ENCODE measurements at places on chromosomes 7 and 10.

GRCh38 chr7:131011432-131011742 lies 277.4 kb upstream of the KLF14 start:
- DNase-seq, result no peak

DNA sequence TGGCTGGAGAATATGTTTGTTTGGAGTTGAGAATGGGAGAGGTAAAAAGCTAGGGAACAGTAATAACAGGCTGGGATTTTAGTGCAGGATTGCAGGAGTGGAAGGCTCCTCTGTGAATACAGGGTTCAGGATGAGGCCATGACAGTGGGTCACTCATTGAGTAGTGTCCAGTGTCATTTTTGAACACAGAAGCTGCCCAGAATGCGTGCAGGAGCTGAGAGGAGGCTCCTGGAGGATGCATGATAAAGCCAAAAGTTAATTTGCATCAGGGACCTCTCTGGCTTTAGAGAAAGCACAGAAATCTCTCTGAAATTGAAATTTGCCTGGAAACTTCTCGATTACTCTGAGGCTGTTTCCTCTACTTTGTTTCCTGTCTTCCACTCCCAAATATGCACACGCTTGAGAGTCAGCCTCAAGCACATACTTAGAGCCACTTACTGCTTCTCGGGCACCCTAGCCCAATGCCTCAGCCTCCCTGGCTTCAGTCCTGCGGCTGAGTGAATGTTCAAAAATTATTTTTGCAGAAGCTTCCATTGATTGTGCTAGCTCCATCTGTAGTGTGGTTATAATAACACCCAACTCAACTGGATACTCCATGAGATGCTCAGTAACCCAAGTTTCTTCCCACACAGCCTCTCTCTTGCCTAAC lies 1.8 kb upstream of the GALNT17 start:
- DNase-seq, result no peak

DNA sequence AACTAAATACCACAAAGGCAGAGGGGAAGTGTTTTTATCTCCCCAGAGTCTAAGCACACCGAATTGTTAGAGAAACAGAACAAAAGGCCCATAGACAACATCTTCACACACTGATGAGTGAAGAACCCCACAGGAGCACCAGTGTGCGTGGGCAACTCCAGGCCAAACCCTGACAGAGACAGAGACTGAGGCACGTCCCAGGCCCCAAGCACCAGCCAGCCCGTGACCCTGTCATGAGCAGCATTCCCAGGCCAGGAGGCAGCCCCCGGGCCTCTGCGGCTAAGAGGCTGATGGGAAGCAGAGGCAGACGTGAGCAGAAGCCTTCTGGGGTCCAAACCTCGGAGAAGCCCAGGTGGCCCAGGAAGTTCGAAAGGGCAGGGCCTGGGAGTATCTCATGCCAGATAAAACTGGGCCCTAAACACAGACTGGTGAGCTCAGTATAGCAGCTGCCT lies 184.4 kb downstream of the TCERG1L start:
- no peak for DNase-seq

- DNase-seq, result no peak
Observed at GRCh38 chr7:157830331-157830730, 493.5 kb downstream of the DNAJB6 start.

DNA sequence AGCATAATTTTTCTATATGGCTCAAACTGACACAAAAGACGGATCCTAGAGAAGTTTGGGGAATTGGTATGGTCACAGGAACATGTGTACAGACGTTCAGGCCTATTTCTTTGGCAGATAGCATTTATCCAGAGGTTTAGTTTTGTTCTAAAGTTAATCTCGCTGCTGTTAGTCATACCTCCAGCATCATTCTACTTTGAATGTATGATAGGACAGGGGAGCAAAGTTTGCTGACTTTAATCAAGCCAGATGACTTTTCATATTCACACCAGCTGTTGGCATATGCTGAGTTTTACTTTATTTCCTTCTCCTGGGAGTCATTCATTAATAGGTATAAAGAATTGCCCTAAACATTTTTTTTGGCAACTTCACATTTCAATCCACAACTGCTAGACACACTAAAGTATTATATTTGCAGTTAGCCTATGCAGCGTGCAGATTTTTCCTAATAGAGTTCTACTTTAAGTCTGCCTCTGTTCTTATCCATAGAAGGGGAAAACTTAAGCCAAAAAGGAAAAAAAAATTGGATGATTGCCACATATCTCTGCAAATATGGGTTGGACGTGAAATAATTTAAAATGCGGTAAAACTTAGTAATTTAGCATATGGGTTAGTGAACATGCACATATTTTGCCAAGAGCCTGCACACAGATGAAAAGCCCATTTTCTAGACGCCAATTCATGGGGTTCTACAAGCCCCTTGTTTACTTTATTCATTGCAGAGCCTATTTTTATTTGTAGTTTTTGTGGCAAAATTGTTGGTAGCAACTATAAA lies 213.1 kb downstream of the C7orf25 start:
- no peak for DNase-seq

DNA sequence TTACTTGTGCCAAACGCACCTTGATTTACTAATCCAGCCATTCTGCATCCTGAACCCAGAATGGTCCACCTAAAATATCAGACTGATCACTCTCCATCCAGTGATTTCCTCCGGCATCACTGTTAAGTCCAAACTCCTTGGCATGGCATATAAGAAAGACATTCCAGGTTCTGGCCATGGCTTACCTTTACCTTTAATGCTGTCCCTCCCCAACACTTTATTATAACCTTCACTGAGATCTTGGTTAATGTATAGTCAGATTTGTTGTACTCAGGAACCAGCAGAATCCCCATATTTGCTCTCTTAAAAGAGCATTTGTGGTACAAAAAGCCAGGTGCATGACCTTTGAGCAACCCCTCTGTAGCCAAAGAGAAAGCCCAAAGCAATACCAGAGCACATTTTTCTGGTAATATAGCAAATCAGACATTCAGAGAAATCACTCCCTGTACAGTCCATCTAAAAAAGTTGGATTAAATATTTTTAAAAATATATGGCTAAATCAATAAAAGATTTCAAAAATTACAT lies 10.2 kb downstream of the UMAD1 start:
- no peak for DNase-seq

GRCh38 chr7:32092346-32092745 lies 22.1 kb upstream of the PDE1C start:
- no peak for DNase-seq

GRCh38 chr7:117808341-117808757 lies 64.9 kb downstream of the CTTNBP2 start:
- DNase-seq, result no peak

- no peak for DNase-seq
Observed at GRCh38 chr7:96823274-96823673, 113.6 kb upstream of the SEM1 start.

GRCh38 chr7:113657603-113658002 lies 261.2 kb downstream of the PPP1R3A start:
- DNase-seq, result no peak

DNA sequence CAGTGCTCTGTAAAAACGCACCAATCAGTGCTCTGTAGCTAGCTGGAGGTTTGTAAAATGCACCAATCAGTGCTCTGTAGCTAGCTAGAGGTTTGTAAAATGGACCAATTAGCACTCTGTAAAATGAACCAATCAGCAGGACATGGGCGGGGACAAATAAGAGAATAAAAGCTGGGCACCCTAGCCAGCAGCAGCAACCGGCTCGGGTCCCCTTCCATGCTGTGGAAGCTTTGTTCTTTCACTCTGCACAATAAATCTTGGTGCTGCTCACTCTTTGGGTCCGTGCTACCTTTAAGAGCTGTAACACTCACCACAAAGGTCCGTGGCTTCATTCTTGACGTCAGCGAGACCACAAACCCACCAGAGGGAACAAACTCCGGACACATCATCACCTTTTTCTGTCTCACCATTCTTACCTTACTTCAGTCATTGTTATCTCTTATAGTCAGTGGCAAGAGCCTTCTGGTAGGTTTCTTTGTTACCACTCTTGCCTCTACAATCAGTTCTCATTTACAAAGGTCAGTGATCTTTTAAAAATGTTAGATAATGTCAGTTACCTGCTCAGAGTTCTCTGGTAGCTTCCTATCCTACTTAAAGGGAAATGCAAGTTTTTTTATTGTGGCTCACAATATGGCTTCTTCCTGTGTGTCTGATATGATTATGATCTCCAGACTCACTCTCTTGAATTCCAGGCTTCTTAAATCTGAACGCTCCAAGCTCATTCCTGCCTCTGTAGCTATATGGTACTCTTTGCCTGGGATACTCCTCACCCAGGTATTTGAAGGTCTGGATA lies 4.5 kb downstream of the STAM start:
- DNase-seq, result peak; percentile 7

GRCh38 chr10:110610308-110610774 lies 33.8 kb upstream of the RBM20 start:
- DNase-seq, result peak; percentile 17

GRCh38 chr7:41436139-41436538 lies 266.8 kb downstream of the INHBA start:
- no peak for DNase-seq

DNA sequence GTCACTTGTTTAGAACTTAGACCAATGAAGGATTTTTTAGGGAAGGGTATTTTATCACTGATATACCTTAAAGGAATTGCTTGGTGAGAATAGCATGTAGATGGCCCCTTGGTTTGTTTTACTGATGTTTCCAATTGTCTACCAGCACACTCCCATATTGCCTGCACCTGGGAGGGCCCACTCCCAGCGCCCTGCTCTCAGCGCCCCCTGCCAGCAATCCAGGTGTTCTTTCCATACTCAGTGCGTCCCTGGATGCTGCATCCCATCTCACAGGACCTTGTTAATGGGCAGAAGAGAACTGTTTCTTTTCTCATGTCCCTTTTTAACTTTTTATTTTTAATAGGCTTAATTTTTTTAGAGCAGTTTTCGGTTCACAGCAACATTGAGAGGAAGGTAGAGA lies 24.1 kb upstream of the SFRP5 start:
- DNase-seq, result no peak

DNA sequence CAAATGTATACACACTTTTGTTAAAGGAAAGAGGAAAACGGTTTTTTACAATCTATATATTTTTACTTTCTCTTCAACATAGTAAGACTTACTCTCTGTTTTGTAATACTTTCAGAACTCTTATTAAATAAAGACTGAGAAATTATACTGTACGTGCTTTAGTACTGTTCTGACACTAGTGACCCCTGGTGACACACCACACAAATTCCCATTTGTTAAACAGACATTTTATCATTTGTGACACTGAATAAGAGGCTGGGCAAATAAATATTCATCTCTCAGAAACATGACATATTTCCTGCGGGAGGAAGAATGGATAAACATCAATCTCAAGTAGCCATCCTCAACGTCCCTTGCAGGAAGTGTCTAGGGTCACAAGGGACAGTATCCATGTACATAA lies 68.9 kb upstream of the ZNF33B start:
- DNase-seq, result no peak

- no peak for DNase-seq
Observed at GRCh38 chr10:124671486-124672075, 72.6 kb downstream of the FAM53B start.

DNA sequence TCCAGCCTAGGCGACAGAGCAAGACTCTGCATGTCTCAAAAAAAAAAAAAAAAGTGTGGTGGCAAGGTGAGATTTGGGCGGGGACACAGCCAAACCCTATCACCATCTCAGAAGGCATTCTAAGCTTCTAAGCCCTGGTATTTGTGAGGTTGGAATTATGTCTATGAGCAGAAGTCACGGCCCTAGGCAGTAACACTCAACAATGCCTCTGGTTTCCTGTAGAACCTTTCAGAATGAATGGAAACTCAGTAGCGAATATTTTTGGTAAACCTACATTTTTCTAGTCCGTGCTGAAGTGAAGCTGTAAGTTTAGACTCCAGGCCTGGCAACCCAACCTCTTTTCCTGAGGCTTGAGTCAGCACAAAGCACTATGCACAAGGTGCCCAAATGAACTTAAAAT lies 88.3 kb downstream of the FAM107B start:
- no peak for DNase-seq

DNA sequence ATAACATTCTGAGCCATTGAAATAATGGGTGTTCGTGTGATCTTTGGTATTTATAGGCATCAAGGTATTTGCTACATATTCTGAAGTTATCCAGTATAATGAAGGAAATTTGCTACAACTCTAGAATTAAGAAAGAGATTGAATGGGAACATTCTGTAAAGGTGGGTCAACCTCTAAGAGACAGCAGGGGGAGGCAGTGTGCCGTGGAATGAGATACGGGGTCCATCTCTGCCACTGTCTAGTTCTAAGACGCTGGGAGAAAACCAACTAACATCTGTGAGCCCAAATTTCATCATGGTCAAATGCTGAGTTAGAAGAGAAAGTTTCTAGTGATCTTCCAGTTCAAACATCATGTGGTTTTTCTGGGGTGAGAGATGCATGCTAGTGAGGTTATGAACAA lies 368.9 kb downstream of the SORCS1 start:
- DNase-seq, result no peak

DNA sequence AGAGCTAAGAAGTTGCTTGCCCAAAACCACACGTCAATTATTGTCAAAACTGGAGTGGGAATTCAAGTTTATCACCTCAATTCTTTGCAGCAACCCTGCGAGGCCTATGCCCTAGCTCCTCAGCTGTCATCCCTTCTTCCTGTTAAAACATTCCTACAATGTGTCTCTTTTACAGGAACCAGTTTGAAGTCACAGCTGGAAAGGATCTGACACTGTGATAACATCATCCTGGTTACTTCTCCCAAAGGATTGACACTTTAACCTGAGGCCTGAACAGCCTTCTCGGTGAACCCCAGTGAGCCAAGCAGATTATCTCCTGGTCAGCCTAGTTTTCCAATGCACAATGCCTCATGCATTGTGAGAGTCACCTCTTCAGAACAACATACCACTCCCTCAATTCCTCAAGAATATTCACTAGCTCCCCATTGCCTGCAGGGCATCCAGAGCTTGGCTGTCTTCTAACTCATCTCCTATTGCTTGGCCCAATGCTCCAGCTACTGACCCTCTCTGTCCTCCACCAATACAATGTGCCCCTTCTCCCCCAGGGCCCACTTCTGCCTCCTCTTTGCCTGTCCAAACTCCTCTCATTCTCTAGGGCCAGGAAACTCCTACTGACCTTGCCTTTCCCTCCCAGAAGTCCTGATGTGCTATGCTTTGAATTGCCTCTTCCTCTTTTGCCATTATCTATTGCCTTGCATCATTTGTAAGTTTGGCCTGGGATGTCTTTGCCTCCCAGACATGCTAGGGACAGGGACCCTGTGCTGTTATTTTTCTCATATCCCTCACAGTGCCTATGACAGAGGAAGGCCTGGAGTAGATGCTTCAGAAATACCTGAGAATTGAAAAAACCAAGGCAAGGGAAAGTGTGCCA lies 10.4 kb upstream of the DLG5 start:
- no peak for DNase-seq

GRCh38 chr10:130455791-130456190 lies 319.6 kb downstream of the GLRX3 start:
- no peak for DNase-seq

GRCh38 chr7:141641876-141642275 lies 60.1 kb downstream of the DENND11 start:
- DNase-seq, result no peak

GRCh38 chr10:8088504-8088903 lies 34.0 kb downstream of the GATA3 start:
- DNase-seq, result no peak

All from stimulated activated CD8-positive, alpha-beta memory T cell treated with anti-CD3 and anti-CD28 coated beads, Interleukin-15, amount 100 ng/mL, for 1 hour (primary cell).